ENCODE measurements at places on chromosomes 5 and 9.

GRCh38 chr5:17360879-17361278 lies 137.2 kb upstream of the TAF11L2 start:
- no peak for DNase-seq

- DNase-seq, result no peak
These were observed 109.9 kb downstream of the RPS23 start for GRCh38 chr5:82168294-82168693.

- DNase-seq, result no peak
These were observed at the start of gene C5orf46 for GRCh38 chr5:147906326-147907095. Gene C5orf46, minus strand, starts transcription at chr5:147906538. Its CDS starts 37 bp downstream, at chr5:147906501.

- DNase-seq, result no peak
These were observed 178.4 kb downstream of the FANCC start for GRCh38 chr9:95139126-95139525.

GRCh38 chr5:164000241-164000640 lies 494.8 kb downstream of the MAT2B start:
- no peak for DNase-seq

GRCh38 chr9:107274096-107274495 lies 9.0 kb upstream of the RAD23B start:
- DNase-seq, result no peak

DNA sequence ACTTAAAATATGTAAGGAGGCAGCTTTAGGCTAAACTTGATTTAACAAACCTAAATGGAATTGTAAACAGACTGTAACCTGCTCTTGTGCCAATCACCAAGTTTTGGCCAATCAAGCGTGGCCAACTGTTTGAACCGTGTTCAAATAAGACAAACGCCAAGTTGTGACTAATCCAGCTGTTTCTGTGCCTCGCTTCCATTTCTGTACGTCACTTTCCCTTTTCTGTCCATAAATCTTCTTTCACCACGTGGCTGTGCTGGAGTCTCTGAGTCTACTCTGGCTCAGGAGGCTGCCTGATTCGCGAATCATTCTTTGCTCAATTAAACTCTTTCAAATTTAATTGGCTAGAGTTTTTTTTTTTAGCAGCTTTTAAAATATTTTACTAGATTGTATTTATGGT lies 71.3 kb downstream of the LIX1 start:
- DNase-seq, result no peak

GRCh38 chr9:28272127-28272526 lies 698.8 kb upstream of the C9orf72 start:
- DNase-seq, result no peak

DNA sequence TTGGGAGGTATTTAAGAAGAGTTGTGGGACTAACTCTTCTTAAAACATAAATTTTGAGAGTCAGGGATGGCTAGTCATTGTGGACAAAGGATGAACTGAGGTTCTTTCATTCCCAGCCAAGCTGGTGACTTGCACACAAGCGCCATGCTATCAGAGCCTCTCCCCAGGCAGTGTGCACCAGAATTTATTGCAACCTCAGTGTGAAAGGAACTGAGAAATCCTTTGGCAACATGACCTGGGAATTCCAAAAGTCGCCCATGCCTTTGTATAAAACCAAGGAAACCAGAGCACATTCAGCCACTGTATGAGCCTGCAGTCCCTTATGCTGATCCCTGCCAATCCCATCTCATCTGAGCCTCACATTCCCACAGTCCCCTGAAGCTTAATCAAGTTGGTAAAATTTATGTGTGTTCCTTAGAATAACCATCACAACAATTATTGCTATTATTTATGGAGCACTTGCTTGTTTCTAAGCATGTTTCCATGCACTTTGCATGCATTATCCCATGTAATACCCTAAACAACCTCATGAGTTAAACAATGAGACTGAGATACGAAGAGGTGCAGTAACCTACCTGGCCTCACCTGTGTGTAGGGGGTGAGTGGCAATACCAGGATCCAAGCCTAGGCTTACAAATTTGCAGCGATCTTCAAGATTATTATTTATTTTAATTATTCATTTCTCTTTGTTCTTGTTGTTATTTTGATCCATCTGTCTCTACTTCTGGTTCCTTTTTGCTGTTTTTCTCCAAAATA lies 116.4 kb downstream of the NTRK2 start:
- no peak for DNase-seq

DNA sequence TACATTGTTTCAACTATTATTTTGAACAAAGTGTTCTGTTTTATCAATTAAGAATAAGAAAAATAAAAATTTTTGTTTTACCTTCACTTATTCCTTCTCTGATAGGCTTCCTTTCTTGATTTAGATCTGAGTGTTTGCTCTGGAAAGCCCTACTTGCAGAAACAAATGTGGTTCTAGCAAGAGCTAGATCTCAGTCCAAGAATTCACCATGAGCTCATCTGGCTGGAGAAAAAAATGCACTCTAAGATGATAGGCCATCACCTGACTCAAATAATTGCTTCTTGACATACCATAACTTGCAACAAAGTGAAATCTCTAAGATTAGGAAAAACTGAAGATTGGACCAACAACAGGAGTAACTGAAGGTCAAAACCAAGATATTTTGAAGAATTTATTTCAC lies 6.3 kb upstream of the RLN2 start:
- no peak for DNase-seq

DNA sequence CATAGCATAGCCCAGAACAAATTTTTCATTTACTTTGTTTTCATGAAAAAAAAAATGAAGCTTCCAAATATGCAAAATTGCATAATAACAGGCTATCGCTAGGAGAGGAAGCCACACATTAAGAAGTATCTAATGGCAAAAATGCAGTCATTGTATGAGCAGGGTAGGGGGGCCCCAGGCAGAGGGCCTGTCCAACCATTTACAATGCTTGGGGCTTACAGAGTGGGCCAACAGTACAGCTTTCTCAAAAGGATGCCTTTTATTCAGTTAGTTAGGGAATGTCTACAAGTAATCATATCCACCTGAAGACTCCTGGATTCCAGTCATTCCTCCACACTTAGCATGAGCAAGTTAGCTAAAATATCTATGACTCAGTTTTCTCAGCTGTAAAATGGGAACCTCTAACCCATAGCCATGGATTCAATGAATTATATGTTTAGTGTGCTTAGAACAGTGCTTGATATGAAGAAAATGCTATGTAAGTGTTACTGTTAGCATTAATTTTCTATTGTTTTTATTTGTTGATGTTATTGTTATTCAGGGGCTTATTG lies 117.7 kb downstream of the GAS1 start:
- DNase-seq, result no peak

DNA sequence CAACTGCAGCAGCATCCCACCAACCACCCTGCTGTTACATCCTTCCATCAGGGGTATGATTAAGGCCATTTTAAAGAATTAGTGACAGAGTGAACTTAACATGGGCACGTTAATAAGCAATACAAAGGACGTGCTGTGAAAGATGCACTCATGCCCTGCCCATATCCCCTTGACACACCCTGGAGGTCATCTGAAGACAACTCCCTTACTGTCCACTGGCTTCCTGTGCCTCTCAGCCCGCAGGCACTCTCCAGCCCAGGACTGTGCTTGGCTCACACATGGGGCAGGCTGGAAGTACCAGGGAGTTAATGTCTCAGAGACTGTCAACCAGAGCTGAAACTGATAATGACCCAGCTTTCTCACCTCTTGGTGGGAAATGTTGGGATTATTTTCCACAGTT lies 81.8 kb downstream of the TRIM36 start:
- DNase-seq, result no peak

DNA sequence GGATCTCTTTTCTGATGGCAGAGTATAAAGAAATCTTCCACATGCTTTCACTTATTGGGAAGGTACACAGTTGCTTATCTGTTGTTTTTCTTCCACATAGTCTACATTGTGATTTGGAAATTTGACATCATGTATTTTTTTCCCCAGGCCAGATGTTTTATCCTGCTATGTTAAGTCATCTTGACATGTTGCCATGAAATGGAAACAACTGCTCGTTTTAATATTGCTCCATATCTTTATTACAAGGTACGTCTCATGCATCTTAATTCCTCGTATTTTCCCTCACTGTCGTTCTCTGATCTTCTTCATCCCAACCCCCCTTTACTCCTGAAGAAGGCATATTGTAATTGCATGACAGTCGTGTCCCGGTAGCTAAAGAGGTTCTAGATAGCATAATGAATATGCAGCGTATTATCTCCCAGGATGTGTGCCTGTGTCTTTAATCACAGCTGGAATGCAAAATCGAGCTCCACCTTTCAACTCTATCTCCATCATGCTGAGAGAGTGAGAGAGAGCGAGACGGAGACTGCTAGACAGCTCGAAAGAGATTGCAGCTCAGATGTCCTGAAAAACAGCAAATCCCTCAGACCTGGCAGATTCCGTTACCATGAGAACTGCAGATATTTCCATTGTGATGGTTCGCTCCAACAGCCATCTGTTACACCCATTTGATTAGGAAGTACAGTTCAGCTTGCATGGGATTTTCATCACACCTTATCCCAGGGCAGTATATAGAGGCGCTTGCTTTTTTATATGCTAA lies 281.7 kb downstream of the TMEM38B start:
- no peak for DNase-seq

- DNase-seq, result peak; percentile 48
These were observed 70.7 kb upstream of the RNF38 start for GRCh38 chr9:36470643-36471290.

DNA sequence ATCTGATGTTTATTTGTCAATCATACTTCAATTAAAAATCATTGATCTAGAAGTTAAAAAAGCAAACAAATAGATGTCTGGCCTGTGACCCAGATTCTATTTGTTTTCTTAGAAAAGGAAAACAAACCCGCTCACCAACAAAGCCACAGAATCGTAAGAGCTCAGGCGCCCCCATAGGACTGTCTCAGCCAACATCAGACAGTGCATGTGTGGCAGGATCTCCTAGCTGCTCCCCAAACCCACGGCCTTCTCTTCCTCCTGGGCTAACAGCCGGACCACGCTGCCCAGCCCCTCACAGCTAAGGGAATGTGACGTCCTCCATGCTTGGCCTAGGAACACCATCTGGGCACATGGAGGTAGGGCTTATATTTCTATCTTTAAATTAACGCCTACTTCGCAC lies 19.4 kb downstream of the OR2Y1 start:
- no peak for DNase-seq

DNA sequence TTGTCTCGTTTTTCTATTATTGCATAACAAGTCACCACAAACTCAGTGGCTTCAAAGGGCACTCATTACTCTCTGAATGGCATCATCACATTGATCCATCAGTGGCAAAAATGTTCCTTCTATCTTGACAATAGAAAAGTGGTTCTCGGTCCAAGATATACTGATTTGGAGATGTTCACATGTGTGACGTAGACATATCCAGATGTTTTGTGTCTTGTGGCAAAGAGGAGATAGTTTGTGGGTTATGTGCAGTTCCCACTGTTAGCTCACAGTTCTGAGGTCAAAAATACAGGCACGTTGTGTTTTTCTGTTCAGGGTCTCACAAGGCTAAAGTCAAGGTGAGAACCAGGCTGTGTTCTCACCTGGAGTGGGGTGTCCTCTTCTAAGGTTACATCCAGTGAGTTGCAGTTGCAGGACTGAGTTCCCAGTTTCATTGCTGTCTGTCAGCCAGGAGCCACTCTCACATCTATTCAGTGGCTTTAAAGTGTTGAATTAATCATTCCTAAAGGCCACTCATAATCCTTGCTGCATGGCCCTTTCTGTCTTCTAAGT lies 55.3 kb downstream of the GAS1 start:
- DNase-seq, result no peak

GRCh38 chr5:94240134-94240533 lies 378.3 kb downstream of the KIAA0825 start:
- no peak for DNase-seq

DNA sequence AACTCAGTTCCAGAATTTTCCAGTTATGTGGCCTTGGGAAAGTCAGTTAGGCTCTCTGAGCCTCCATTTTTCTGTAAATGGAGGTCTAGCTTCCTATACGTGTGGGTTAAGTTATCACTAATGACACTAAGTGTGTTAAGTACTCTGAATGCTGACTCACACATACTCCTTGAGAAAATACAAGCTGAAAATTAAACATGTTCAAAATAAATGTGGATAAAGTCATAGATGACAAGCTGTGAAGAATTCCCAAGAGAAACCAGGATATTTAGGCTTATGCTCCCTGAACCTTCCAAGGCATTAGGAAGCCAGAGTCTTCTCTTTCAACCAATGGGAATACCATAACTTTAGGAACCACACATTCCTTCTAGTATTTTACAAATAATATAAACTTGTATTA lies 58.1 kb downstream of the ABCA1 start:
- DNase-seq, result no peak

DNA sequence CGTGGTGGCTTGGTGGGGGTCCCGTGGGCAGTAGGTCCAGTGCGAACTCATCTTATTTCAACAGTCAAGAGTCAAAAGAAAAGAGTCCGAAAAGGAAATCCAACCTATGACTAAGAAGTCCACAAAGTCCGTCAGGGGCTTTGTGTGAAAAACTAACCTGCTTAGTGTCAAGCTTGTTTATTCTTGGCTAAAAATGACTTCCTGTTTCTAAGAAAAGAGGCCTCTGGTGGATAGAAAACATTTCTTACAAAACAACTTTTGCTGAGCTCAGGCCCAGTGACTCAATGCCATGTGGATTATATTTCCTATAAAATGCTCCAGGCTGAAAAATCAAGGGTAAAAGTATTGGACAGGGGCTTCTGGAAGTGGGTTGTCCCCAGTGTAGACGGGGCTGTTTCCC lies 105.9 kb downstream of the GADD45G start:
- DNase-seq, result no peak

DNA sequence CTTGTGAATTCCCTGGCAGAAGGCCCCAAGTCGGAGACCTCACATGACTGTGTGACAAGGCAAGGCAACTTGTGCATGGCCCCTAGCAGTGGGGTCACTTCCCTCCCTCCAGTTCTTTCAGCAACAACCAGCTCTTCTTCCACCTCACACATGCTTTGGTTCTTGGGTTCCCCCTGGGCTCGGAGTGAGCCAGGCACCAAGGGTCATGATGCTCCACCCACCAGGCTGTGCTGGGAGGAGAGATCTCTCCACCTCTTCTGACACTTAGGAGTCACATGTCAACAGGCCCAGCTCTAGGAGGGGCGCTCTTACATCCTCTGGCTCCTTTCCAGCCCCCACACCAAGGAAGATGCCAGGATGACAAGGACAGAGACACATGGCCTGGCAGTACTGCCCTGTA lies 56.7 kb downstream of the CDH6 start:
- no peak for DNase-seq

- DNase-seq, result no peak
These were observed 2.6 kb upstream of the PPARGC1B start for GRCh38 chr5:149727336-149728035.

- no peak for DNase-seq
These were observed 133.3 kb downstream of the FAM174A start for GRCh38 chr5:100668511-100668910.

DNA sequence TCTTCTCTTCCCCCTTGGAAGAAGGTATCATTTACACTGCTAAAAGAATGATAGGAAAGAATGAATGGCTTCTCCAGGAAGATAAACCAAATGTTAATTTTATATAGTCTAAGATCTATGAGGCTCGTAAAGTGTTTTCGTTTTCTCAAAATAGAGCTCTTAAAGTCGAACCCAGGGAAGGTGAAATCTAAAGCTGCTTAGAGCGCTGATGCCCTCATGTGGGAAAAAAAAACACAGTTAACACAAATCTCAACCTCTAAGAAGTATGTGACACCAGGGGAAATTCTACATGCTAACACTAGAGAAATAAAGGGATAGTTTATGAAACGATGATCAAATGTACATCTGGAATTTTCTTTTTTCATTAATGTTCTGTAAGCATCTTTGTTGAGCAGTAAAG lies 257.9 kb downstream of the RASEF start:
- DNase-seq, result no peak
